Subcutaneous preadipocyte (primary cell): ENCODE measurements at places on chromosomes 1 and 21. TPM values are rescaled to one million over a fixed set of nuclear protein-coding genes. Genes with fewer than 3 reads are reported as not detected.

The AADACL3 gene
- total RNA-seq, result not detected in 2 replicates

The OR2AK2 gene
- total RNA-seq, result not detected in 2 replicates

The GJB5 gene
- total RNA-seq, result not detected in 2 replicates

The ERICH3 gene
- total RNA-seq, result not detected in 2 replicates

The SAMD13 gene
- total RNA-seq, result 0.73 and 1.4 TPM in 2 replicates

The CTSK gene
- 196 and 415 TPM in 2 replicates for total RNA-seq

The FAM20B gene
- total RNA-seq, result 28.7 and 47.5 TPM in 2 replicates

The IGSF9 gene
- not detected in 2 replicates for total RNA-seq

The MIXL1 gene
- not detected in 2 replicates for total RNA-seq

The ASPM gene
- total RNA-seq, result 39.3 and 62.4 TPM in 2 replicates

The DMBX1 gene
- total RNA-seq, result not detected in 2 replicates

The DYNLT4 gene
- total RNA-seq, result not detected in 2 replicates

The TMEM269 gene
- under 0.01 TPM in 1 of 2 replicates, not detected in the other for total RNA-seq

The RASSF5 gene
- 1.8 and 2.7 TPM in 2 replicates for total RNA-seq

The PLCH2 gene
- 0.20 TPM in 1 of 2 replicates, not detected in the other for total RNA-seq

The LCE1B gene
- not detected in 2 replicates for total RNA-seq

The AIRE gene
- not detected in 2 replicates for total RNA-seq

The CFHR2 gene
- not detected in 2 replicates for total RNA-seq

The KRTAP6-1 gene
- not detected in 2 replicates for total RNA-seq

The ANKRD65 gene
- total RNA-seq, result 0.73 and 0.78 TPM in 2 replicates

The GPR25 gene
- total RNA-seq, result not detected in 2 replicates

The CA14 gene
- not detected in 2 replicates for total RNA-seq

The B3GALT2 gene
- total RNA-seq, result under 0.01 TPM in 1 of 2 replicates, not detected in the other

The GABRD gene
- not detected in 2 replicates for total RNA-seq

The LYSMD1 gene
- total RNA-seq, result 7.8 and 8.5 TPM in 2 replicates
